Stimulated activated CD4-positive, alpha-beta T cell treated with anti-CD3 and anti-CD28 coated beads, Interleukin-1b, Interleukin-23, amount 100 ng/mL, for 48 hours (primary cell): ENCODE measurements at places on chromosomes 2 and 18.

GRCh38 chr18:11944252-11944651 is 36.1 kb upstream of the MPPE1 start:
- no peak for DNase-seq

DNA sequence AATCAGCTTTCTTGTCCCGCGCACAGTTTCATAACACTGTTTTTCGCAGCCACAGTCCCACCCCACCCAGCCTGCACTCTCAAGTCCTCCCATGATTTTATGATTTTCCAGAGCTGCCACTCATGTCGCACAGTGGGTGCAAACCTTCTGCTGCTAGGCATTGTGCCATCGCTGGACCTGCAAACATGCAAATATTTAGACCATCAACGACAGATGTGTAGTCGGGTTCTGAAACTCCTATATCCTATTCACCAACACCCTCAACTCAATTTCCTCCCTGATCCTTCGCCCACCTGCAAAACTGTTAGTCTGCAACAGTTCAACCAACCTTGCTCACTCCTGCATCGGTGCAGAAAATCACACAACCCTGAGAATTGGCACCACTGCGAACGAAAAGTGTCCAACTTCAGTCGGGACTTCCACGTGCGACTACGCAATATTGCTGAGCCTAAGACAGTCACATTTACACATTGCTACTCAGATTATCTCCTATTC is 871 bp upstream of the ALS2 start:
- DNase-seq: peak; percentile 8

GRCh38 chr2:146615778-146616177 is 1229.1 kb upstream of the ACVR2A start:
- DNase-seq: no peak

- DNase-seq: no peak
Observed at GRCh38 chr2:66561645-66562303, 126.8 kb downstream of the MEIS1 start.

GRCh38 chr2:50546790-50547189 is 485.1 kb downstream of the NRXN1 start:
- DNase-seq: no peak

- DNase-seq: no peak
Observed at GRCh38 chr18:71114550-71115210, 825.8 kb downstream of the SOCS6 start.

- no peak for DNase-seq
Observed at GRCh38 chr2:95004287-95004686, 21.2 kb upstream of the MAL start.

DNA sequence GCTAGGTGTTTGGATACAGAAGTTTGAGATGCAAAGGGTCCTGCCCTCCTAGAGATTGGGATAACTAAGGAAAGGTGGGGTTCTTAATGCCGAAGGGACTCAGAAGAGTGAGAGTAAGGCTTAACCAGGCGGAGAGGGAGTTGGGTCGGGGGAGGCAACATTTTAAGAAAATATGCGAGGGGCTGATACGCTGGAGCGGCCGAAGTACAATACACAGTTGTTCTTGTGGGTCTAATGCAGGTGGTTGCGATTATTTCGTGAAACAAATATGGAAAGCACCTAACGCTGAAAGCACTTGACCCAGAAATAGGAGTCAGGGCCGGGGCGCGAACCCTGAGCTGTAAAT is 344 bp upstream of the MRPL33 start:
- no peak for DNase-seq

DNA sequence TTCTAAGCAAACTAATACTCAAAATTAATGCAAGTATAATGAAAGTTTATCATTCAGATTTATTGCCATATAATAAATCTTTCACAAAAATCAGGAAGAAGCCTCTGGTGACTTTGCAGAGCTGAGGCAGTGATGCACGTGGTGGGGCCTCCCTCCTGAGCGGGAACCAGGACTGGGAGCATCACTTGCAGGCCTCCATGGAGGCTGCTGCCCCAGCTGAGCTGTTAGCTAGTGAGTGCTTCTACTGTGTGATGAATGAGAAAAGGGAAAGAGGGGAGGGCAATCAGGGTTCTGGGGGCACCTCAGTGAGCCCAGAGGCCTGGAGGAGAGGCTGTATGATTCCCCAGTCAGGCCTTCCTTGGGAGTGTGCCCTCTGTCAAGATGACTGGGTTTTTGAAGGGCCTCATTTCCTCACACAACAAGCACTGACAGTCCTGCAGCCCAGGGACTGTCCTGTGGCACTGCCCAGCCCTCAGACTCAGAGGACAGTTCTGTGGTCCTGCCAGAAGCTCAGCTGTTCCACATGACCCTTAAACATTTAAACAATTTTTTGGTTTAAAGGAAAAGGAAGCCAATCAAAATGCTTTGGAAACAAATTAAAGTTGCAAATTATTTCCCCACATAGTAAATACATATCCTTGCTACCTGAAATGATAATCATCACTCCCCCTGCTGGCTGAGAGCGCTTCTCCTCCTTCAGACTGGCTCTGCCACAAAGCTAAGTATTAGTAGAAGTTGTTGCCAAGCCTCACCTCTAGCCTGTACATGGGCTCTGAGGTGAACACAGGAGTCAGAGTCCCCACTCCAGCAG is 90.9 kb upstream of the SMAD7 start:
- DNase-seq: no peak

DNA sequence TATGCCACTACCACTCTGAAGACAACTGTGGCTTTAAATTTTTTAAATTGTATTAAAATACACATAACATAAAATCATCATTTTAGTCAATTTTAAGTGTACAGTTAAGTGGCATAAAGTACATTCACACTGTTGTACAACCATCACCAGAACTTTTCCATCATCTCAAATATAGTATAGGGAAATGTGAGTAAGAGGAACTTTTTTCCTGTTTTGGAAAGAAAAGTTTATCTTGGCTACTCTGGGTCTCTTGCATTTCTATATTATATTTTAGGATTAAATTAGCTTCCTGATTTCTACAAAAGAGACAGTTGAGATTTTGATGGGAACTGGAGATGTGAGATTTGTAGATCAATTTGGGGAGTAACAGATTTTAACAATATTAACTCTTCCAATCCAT is 3.3 kb downstream of the TPGS2 start:
- DNase-seq: no peak

GRCh38 chr2:29520001-29520400 is 401.4 kb downstream of the ALK start:
- DNase-seq: no peak

DNA sequence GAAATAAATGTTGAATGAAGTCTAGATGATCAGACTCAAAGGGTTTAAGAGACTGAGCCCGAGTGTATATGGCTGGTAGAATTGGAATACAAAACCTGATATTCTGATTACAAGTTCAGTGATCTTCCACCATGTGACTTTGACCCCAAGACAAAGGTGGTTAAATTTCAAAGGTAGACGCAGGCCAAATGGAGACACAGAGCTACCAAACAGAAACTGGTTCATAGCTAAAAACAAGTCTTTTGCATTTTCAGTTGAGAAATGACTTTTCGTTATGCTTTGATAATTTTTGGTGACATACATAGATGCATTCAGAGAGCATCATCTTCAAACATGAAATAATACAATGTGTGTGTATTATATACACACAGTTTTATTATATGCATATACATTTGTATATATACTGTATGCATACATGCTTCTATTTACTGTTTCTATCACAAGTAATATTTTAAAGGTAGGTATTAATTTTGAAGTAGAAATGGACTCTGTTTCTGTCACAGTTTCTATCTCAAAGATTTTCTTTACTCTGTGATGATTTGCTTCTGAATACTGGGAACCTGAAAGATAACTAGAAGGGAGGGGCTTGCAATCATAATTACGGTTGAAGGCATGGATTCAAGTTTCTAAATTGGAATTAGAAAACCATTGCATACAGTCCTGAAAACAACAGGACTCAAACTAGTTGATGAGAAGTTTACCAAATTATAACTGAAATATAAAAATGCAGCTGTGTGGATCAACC is 142.3 kb downstream of the ABCA12 start:
- DNase-seq: no peak

DNA sequence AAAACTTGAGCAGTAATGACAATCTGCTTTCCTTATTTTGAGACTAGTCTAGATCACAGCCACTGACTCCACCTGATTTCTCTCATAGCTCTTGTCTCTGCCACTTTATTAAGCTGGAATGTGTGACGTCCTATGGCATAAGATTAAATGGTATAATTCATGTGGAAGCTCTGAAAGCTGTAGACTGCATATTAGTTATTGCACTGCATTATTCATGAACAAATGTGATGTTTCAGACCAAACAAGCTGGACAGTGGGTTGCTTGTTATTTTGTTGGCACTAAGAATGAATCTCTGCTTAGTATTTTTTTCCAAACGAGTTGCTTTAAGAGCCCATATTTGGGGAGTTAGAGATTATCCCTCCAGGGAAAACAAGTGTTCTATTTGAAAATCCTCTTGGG is 1218.5 kb downstream of the SUCLG1 start:
- DNase-seq: no peak

- DNase-seq: no peak
Observed at GRCh38 chr2:101832114-101832513, 134.6 kb downstream of the MAP4K4 start.

- no peak for DNase-seq
Observed at GRCh38 chr2:138649571-138649970, 130.6 kb downstream of the NXPH2 start.

GRCh38 chr2:237306083-237306786 is 107.7 kb downstream of the COL6A3 start:
- DNase-seq: no peak

DNA sequence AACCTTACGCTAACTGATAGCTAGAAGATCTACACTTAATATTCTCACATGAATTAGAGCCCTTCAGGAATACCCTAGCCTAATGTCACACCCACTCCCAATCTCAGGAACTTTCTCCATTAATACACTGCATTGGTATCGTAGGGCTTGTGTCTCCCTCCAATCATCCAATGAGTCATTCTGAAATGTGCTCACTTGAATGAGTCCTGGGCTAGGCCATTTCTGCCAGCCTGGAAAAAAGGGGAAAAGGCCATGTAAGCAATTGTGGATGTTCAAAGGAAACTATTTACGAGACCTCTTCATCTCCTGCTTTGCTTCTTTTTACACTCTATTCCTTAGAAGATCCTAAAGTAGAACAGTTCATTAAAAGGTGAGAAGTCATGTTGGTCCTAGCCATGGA is 18.8 kb downstream of the ZEB2 start:
- DNase-seq: no peak

- no peak for DNase-seq
Observed at GRCh38 chr2:27843992-27844391, 46.2 kb downstream of the RBKS start.

GRCh38 chr2:151423760-151424159 is 14.1 kb downstream of the RIF1 start:
- no peak for DNase-seq

GRCh38 chr2:84938194-84938879 is 32.6 kb upstream of the KCMF1 start:
- DNase-seq: peak; percentile 71

- DNase-seq: peak; percentile 26
Observed at GRCh38 chr18:12038082-12038638, 55.5 kb upstream of the ANKRD62 start.

- DNase-seq: no peak
Observed at GRCh38 chr2:223219872-223220657, 168.1 kb downstream of the KCNE4 start.

- DNase-seq: no peak
Observed at GRCh38 chr2:113739849-113740248, 16.6 kb downstream of the SLC35F5 start.

DNA sequence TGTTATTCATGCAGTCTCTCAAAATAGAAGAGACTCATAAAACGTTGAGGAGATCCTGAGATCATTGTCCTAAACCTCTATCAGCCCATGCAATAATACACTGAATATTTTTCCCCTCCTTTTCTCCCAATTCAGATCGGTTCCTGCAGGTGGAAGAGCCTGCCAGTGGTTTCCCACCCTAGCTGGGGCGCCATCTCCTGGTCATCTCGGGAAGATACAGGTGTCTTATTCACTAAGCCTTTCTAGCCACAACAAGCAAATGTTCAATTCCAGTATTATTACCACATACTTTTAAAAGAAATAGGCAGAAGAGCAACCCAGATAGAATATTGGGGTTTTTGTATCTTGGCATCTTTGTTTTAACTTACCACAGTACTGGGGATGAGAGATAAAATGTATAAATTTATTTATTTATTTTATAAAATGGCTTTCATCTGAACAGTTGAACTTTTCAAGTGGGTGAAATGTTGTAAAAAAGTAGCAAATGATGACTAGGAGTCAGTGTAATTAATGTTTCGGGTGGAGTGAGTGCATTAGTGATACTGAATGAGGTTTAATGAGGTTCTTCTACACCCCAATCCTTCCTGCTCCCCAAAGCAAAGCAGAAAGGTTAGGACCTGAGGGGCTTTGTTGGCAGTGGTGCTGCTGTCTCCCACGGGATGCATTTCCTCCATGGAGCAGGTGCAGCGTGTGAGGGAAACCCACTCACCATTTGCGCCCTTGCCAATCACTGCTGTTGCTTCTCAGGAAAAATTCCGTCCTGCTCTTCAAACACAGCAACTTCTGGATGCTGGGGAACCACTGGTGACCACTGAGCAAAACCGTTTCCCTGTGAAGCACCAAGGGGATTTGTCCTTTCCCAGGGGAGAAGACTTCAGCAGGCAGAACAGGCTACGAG is 147.1 kb upstream of the FHL2 start:
- DNase-seq: peak; percentile 63

- no peak for DNase-seq
Observed at GRCh38 chr2:30800159-30800558, 7.1 kb downstream of the CAPN13 start.

GRCh38 chr2:112887964-112888749 is 22.8 kb upstream of the IL37 start:
- no peak for DNase-seq

GRCh38 chr18:6478121-6478520 is 63.4 kb upstream of the L3MBTL4 start:
- DNase-seq: no peak
